ENCODE measurements at places on chromosomes 2 and 18.

DNA sequence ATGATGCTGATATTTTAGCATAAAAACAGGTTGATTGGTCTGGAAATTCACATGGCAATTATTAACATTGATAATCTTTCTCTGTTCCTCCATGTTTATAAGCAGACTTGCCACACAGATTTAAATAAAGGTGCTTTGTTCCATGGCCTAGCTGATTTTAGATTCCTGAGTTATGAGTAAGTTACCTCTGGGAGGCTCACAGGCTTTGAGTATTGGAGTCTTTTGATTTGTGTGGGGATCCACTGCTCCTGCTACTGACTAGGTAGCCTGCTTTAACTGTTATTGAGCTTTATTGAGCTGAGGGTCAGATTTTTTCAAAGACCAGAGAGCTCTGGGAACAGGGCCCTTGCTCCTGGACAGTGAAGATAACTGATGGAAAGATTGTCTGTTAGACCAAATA, 166.1 kb downstream of the ANKRD30B start:
- no peak for DNase-seq

DNA sequence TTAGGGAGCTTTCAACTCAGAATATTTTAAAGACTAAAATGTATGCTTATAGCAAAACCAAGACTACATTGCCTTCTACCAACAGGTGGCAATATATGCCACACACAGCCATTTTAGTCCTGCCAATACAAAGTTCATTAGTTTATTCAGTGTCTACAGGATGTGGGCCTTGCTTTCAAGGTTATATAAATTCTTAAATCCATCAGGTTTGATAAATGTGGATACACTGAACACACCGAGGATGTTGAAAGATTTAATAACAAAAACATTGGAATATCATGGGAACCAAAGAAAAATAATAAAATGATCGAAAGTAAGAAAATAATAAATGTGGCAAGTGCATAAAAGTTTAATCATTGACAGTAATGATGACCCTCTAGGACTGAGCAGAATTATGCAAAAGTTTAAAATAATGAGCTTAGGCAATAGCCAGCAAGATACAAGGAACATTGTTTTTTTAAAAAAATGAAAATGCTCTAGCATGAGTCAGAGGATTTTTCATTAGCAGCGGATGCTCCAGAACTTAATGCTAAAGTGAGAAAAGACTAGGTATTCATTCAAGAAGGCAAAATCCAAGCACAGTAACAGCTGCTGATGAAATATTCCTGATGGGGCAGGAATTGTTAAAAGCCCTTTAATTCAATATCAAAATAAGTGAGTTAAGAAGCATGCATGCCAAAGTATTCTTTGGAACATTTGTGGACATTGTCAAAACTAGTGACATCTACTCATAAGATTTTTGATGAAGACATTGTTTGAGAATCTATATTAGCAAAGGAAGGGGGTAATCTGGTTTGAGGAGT, 14.2 kb downstream of the SCN9A start:
- no peak for DNase-seq

DNA sequence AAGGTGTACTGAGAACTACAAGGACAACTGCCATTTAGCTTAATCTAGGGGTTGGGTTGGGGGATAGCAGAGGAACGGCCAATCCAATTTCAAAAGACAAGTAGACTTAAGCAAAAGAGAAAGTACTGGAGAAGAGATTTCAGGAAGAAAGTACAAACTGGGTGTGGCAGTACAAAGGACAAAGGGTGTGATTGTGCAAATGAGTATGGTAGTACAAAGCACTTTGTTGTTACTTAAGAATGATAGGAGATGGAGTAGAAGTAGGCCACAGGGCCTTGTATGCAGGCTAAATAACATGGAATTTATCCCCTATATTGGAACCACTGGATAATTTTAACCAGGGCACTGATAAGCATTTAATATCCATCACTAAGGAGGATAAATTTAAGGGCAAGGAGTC, 4.7 kb upstream of the ORC2 start:
- no peak for DNase-seq

- DNase-seq, result no peak
Observed at GRCh38 chr18:76997951-76998808, 134.4 kb downstream of the MBP start.

DNA sequence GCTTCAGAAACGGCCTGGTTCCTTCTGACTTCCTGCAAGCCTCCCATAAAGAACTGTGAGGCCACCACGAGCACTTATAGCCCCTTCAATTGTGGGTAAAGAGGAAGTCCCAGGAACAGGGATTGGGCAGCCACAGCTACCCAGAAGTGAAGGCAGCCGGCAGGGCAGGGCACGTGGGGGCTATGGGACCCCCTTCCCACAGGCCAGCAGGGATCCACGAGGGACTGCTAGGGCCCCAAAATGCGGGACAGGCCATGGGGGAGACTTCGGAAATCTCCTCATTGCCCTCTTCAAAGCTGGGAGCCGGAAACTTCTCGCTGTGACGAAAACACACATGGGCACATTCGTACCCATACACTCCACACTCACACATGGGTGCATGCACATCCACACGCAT, 196.1 kb upstream of the SALL3 start:
- no peak for DNase-seq

All from CD4-positive, alpha-beta T cell treated with Interleukin-4 for 4 hours (primary cell).